ENCODE measurements at places on chromosomes 12 and 14. TPM values are rescaled to one million over a fixed set of nuclear protein-coding genes. Genes with fewer than 3 reads are reported as not detected.

DNA sequence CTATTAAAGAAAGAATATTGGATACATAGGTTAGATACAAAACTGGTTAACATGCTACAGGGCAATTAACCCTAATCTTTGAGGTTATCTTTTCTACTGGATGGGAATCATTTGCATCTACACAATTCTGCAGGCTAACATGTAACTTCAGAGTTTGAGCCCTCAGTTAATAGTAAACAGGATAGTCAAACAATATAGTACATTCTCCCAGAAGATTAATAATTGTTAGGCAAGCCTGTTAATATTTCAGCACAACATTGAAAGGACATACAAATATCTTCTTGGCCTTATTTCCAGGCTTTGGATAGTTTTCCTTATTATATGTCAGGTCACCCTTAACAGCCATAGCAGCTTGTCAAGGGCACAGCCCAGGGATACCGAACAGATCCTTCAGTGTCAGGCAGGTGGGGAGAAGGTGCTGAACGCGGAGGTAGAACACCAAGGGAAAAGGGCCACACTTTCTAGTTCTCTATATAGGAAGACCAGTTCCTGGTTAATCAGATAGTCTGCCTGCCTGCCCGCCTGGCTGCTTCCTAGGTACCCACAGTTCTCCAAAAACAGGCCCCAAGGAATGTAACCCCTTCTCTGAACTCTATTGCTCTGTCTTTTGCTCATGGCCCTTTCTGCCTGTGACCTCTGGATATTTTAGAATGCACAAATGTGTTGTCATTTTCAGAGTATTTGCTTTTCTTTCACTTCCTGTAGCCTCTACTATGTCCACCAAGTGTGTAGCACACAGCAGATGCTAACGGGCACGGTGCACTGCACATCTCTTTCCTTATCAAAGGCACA is 256.0 kb downstream of the PCNX1 start:
- no peak overlapping the region for H3K27ac ChIP-seq
- H3K36me3 ChIP-seq, result no peaks in the 10 kb centered on the region
- H3K4me1 ChIP-seq, result no peaks in the 10 kb centered on the region

DNA sequence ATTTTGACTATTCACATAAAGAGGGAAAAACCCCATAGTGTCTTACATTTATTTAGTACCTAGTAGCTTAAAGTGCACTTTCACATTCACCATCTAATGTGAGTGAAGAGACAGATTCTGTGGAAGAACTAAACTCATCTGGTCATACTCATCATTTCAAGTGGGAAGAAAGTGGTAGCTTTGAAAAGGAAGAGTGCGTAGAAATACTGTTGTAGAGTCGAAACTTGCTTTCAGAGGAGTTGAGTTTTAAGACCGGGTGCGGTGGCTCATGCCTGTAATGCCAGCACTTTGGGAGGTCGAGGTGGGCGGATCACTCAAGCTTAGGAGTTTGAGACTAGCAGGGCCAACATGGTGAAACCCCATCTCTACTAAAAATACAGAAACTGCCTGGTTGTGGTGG is 222.2 kb downstream of the ERC1 start:
- no peak for ATAC-seq
- H3K36me3 ChIP-seq, result no peaks in the 10 kb centered on the region
- no peak overlapping the region for H3K27ac ChIP-seq
- no peaks in the 10 kb centered on the region for H3K27me3 ChIP-seq

The KLRC2 gene
- not detected for total RNA-seq

- no peak overlapping the region for H3K27ac ChIP-seq
- H3K27me3 ChIP-seq, result no peaks in the 10 kb centered on the region
- no peak overlapping the region for H3K4me3 ChIP-seq
- no peaks in the 10 kb centered on the region for H3K4me1 ChIP-seq
- H3K36me3 ChIP-seq, result no peaks in the 10 kb centered on the region
- no peak for ATAC-seq
Observed at GRCh38 chr12:77070382-77070781, 5.0 kb upstream of the E2F7 start.

The CLEC1B gene
- total RNA-seq, result not detected

- no peaks in the 10 kb centered on the region for H3K36me3 ChIP-seq
- H3K4me3 ChIP-seq, result no peak overlapping the region
- H3K4me1 ChIP-seq, result no peaks in the 10 kb centered on the region
- no peak overlapping the region for H3K27ac ChIP-seq
- peaks cover 63% of the 10 kb centered on the region for H3K27me3 ChIP-seq
- no peak for ATAC-seq
Observed at GRCh38 chr14:97029800-97030199, 232.6 kb downstream of the VRK1 start.

- H3K27me3 ChIP-seq, result no peaks in the 10 kb centered on the region
- H3K36me3 ChIP-seq, result no peaks in the 10 kb centered on the region
- no peak overlapping the region for H3K4me3 ChIP-seq
- H3K27ac ChIP-seq, result peak overlapping the region; percentile 38
Observed at GRCh38 chr12:89244536-89244935, 107.8 kb downstream of the DUSP6 start.

DNA sequence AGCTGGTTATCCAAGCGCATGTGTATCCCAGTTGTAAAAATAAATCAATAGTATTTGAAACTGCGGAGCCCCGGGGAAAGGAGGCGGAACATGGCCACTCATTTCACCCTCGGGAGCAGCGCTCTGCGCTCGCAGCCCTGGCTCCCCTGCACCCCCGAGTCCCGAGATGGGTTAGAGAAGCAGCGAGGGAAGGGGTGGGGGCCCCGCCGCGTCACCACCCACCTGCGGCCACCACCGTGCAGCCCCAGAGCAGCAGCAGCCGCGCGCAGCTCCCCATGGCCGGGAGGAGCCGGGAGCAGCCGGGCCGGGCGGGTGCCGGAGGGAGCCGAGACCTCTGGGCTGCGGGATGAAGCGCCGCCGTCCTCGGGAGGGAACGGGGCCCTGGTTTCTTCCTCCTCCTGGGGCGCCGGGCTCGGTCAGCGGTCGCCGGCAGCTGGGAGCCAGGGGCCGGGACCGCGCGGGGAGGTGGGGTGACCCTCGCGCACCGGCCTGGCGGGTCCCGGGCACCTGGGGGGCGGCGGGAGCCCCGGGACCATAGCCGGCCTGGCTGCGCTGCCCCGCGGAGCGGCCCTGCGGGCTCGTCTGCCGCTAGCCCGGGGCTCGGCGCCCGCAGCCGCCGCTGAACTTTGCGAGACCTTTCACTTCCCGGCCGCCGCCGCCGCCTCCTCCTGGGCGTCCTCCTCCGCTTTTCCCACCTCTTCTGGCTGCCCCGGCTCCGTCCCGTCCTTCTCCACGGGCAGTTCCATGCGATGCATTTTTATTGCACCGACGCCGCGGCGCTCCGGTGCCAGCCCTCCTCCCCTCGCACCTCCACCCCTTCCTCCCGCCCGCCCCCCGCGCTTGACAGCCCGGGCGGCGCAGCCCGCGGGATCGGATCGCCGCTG is at the start of gene NTN4:
Gene NTN4 (minus strand): TSS at position 732 of the 884 bp plus-strand sequence. CDS start 455 bp downstream, at position 277.
- peak; percentile 67 for ATAC-seq
- H3K4me3 ChIP-seq, result peak within 1 kb of the TSS; percentile 79
- peaks cover 18% of the 10 kb centered on the region for H3K4me1 ChIP-seq
- peak within 1 kb of the TSS; percentile 71 for H3K27ac ChIP-seq
- no peaks in the 10 kb centered on the region for H3K36me3 ChIP-seq
- no peaks in the 10 kb centered on the region for H3K27me3 ChIP-seq

DNA sequence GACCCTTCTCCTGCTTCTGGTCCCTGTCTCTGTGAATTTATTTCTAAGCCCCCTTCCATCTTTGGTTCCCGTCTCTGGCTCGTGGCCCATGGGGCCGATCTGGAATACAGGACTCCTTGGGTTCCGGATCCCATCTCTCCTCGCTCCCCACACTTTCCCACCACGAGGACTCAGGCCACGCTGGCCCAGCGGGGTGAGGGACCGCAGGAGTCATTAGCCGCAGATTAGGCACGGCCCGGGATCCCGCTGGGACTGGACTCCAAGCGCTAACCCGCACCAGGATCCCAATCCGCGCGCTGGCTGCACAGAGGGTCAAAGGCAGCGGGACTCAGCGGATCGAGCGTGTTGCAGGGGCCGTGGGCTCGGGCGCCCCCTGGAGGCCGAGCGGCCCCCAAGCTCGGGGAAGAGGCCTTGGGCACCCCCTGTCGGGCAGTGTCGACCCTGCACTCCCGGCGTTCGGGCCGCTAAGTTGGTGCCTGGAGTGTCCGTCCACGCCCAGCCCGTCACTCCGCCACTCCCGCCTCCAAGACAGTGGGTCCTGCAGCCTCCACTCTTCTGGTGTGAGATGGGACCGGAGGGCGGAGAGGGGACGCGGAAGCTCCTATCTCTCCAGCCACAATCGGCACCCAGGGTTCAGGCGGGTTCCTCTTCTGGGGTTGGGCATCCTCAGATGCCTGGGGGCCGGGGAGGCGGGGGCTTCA is 9.5 kb downstream of the SHMT2 start:
- peaks cover 98% of the 10 kb centered on the region for H3K27me3 ChIP-seq
- peaks cover 93% of the 10 kb centered on the region for H3K4me1 ChIP-seq
- H3K27ac ChIP-seq, result no peak overlapping the region
- peak; percentile 83 for ATAC-seq
- peak overlapping the region; percentile 53 for H3K4me3 ChIP-seq

The NKX2-1 gene
- total RNA-seq, result not detected

DNA sequence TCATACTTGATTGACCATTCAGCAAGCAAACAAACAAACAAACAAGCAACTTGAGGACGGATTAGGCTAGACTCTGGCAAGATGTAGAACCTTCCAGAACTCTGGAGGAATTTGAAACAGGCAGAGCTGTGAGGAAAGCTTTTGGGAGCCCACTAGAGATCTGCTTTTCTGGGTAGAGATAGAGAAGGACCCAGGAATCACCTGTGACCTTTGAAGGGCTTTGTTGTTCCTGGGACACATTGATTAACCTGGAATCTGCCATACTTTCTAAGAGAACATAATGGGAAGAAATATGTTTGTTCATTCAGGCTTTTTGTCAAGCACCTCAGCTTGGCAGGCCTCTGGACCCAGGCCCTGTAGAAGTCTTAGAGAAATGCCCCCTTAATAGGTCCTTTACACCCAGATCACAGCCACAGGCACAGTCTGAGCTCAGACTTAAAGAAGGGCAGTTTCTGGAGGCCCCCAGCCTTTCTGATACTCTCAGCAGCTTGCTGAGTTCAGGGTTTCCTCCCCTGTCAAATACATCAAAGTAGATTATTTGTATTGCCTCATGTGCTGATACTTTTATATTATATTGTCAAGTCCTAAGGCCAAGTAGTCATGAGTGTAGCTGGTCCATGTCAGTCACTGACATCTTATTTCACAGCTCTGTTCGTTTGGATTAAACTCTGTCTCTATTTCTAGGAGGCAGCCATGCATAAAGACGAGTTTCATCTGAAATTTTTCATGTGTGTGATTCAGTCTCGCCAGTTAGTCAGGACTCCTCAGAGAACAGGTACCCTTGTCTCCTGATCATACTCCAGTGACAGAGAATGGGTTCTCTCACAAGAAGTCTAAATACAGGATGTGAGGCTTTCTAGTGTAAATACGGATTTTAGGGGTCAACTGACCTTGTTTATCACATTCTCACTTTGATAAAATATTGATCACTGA is 1.1 kb upstream of the SENP1 start:
- H3K4me1 ChIP-seq, result no peaks in the 10 kb centered on the region
- peak overlapping the region; percentile 91 for H3K27ac ChIP-seq
- H3K27me3 ChIP-seq, result no peaks in the 10 kb centered on the region
- peak overlapping the region; percentile 75 for H3K4me3 ChIP-seq
- H3K36me3 ChIP-seq, result no peaks in the 10 kb centered on the region
